ENCODE measurements at places on chromosomes 1 and 21. TPM values are rescaled to one million over a fixed set of nuclear protein-coding genes. Genes with fewer than 3 reads are reported as not detected.

Gene MTARC1
- not detected for total RNA-seq

Gene CHD1L
- 69.0 TPM for total RNA-seq

Gene F13B
- not detected for total RNA-seq

Gene SPRR2F
- total RNA-seq, result not detected

Gene PALMD
- total RNA-seq, result not detected

Gene SMYD3
- 18.5 TPM for total RNA-seq

Gene FCRLA
- total RNA-seq, result not detected

Gene DMRTA2
- not detected for total RNA-seq

Gene KRTAP7-1
- total RNA-seq, result not detected

Gene CHRNB2
- 0.10 TPM for total RNA-seq

Gene DCST1
- total RNA-seq, result not detected

Gene SLC16A4
- 0.87 TPM for total RNA-seq

Gene GPR25
- total RNA-seq, result not detected

Gene PEX14
- total RNA-seq, result 22.3 TPM

Gene OR10J1
- not detected for total RNA-seq

Gene C1orf53
- not detected for total RNA-seq

Measured in activated naive CD4-positive, alpha-beta T cell treated with anti-CD3 and anti-CD28 coated beads, Interleukin-2, amount 50 U/mL, for 72 hours (primary cell).